ENCODE measurements at places on chromosomes 3 and 15. TPM values are rescaled to one million over a fixed set of nuclear protein-coding genes. Genes with fewer than 3 reads are reported as not detected.

DNA sequence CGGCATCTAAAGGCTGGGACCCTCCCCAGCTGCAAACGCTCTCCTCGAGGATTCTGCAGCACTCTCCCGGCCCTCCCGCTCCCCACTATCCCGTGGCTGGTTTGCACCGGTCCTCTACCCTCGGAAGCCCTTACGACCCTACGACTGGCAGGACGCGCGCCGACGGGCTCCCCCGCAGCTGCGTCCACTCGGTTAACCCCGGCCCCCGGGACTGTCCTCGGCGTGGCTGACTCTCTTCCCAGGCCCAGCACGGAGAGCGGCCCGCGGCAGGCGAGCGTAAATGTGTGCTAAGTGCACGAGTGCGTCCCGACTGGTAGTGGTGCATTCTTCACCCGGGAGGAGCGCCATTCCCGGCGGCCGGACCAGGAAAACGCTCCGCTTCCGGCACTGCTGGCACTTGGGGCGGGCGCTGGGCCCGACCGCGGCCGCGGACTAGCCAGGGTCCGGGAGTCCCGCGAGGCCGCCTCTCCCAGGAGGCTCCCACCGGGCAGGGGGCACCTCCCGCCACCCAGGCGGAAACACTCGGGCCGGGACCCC is 508 bp downstream of the GORASP1 start:
- peak overlapping the region; percentile 93 for H3K4me3 ChIP-seq
- H3K27me3 ChIP-seq: no peaks in the 10 kb centered on the region
- peak; percentile 65 for DNase-seq

DNA sequence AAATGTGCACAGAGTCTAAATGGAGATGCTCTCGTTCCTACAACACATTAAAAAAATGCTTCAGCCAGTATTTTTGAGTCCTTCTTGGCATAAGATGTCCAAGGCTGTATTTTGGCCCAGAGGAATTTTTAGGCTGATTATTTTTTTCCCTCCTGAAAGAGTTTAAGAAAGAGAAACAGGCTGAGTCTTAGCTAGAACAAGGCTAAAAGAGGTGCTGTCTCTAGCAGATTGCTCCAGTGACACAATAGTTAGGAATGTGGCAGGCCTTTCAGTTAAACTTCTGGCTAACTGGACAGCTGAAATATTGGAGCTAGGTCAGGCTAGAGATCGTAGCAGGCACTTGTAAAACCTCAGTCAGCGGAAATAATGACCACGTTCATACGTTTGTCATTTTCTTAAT is 271.4 kb upstream of the RARB start:
- no peak overlapping the region for H3K27ac ChIP-seq
- no peak overlapping the region for H3K4me3 ChIP-seq
- no peaks in the 10 kb centered on the region for H3K4me1 ChIP-seq
- H3K27me3 ChIP-seq: no peaks in the 10 kb centered on the region
- H3K36me3 ChIP-seq: no peaks in the 10 kb centered on the region

GRCh38 chr3:189721873-189722665 is 90.9 kb downstream of the TP63 start:
- H3K36me3 ChIP-seq: no peaks in the 10 kb centered on the region
- H3K27ac ChIP-seq: no peak overlapping the region
- no peaks in the 10 kb centered on the region for H3K27me3 ChIP-seq
- H3K4me3 ChIP-seq: no peak overlapping the region
- H3K4me1 ChIP-seq: peaks cover 3% of the 10 kb centered on the region

STAB1 gene
- under 0.01 TPM for total RNA-seq

DNA sequence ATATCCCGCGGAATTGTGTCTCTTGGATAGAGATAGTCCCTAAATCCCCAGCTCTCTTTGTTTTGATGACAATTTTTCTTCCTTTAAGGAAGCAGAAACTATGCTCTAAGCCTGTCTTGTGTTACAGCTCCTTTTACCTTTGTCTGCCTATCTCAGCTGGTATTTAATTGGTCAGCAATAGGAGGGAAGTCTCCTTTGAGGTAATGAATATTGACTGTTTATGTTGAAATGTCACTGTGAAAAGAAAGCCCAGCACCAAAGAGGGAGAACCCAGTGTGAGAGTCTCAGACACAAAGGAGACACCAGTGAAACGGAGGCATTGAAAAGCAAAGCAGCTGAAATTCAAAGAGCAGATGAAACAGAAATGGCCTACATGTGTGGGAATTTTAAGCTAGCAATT is 372.6 kb downstream of the NR2F2 start:
- H3K36me3 ChIP-seq: no peaks in the 10 kb centered on the region
- no peak overlapping the region for H3K4me3 ChIP-seq
- H3K27me3 ChIP-seq: no peaks in the 10 kb centered on the region
- H3K4me1 ChIP-seq: no peaks in the 10 kb centered on the region

GRCh38 chr15:89385596-89386331 is 51.1 kb upstream of the POLG start:
- H3K27ac ChIP-seq: no peak overlapping the region
- H3K4me3 ChIP-seq: no peak overlapping the region
- no peaks in the 10 kb centered on the region for H3K36me3 ChIP-seq
- H3K4me1 ChIP-seq: no peaks in the 10 kb centered on the region
- peak; percentile 87 for DNase-seq
- H3K27me3 ChIP-seq: peaks cover 5% of the 10 kb centered on the region
